Immature natural killer cell (primary cell): ENCODE measurements at places on chromosomes 2 and 18.

GRCh38 chr18:73007195-73007914 lies 139.6 kb upstream of the NETO1 start:
- no peaks in the 10 kb centered on the region for H3K27me3 ChIP-seq
- peaks cover 5% of the 10 kb centered on the region for H3K36me3 ChIP-seq
- H3K4me1 ChIP-seq = no peaks in the 10 kb centered on the region
- H3K27ac ChIP-seq = no peak overlapping the region
- H3K4me3 ChIP-seq = no peak overlapping the region

GRCh38 chr18:67092141-67092540 lies 424.4 kb downstream of the DSEL start:
- no peaks in the 10 kb centered on the region for H3K36me3 ChIP-seq
- no peak for DNase-seq
- H3K4me1 ChIP-seq = no peaks in the 10 kb centered on the region
- H3K4me3 ChIP-seq = no peak overlapping the region
- H3K27ac ChIP-seq = no peak overlapping the region

DNA sequence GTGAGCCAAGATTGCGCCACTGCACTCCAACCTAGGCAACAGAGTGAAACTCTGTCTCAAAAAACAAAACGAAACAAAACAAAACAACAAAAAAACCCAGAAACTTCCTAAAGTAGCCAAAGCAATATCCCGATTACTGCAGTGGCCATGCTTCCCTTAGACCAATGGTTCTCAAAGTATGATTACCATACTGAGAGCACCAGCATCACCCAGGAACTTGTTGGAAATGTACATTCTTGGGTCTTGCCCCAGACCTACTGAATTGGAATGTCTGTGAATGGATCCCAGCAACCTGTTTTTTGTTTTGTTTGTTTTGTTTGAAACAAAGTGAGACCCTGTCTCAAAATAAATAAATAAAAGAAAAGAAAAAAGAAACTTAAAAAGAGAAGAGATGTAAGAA lies 41.9 kb upstream of the TGIF1 start:
- no peak overlapping the region for H3K4me3 ChIP-seq
- H3K4me1 ChIP-seq = no peaks in the 10 kb centered on the region
- H3K27ac ChIP-seq = no peak overlapping the region
- H3K27me3 ChIP-seq = peaks cover 4% of the 10 kb centered on the region
- H3K36me3 ChIP-seq = no peaks in the 10 kb centered on the region

- H3K36me3 ChIP-seq = no peaks in the 10 kb centered on the region
- H3K27ac ChIP-seq = peak overlapping the region; percentile 61
- H3K4me3 ChIP-seq = no peak overlapping the region
- peaks cover 23% of the 10 kb centered on the region for H3K4me1 ChIP-seq
- peaks cover 4% of the 10 kb centered on the region for H3K27me3 ChIP-seq
Observed at GRCh38 chr18:48455555-48456478, 46.6 kb upstream of the ZBTB7C start.

DNA sequence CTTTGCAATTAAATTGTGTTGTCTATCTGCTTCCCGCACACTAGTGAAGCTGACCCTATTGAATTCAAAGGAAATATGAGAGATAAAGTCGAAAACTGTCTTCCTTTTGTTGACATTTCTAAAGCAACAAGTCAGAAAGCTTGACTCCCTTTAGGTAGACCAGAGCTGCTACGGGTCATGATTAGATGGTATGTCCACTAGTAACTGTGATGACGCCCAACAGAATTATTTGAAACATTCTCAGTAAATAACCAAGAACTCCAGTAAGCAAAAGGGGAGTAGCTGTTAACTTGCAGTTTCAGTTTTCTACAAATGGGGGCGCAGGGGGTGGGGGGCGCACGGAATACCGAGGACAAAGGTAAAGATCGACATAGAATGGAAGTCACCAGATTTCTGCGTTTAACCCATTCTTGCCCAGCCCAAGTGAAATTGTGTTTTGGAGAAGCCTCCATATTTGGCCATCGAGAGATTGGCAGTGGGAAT lies 56.4 kb downstream of the CRIM1 start:
- no peak overlapping the region for H3K4me3 ChIP-seq
- DNase-seq = no peak
- peaks cover 19% of the 10 kb centered on the region for H3K4me1 ChIP-seq
- peaks cover 4% of the 10 kb centered on the region for H3K36me3 ChIP-seq

DNA sequence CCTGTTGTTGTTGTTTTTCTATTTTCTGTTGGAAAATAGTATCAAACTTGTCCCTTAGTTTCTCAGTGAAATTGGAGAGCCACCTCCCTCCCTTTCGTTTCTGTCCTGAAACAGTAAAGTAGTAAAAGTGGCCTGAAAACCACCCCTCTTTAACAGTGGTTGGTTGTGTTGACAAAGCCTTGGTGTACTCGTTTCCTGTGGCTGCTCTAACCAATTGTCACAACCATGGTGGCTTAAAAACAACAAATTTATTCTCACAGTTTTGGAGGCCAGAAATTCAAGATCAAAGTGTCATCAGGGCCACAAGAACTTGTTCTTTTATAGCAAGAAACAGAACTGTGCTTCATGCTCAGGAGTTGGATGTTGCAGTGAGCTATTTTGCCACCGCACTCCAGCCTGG lies 4.0 kb upstream of the DYSF start:
- DNase-seq = peak; percentile 60
- peaks cover 63% of the 10 kb centered on the region for H3K4me1 ChIP-seq
- H3K36me3 ChIP-seq = peaks cover 8% of the 10 kb centered on the region
- peaks cover 11% of the 10 kb centered on the region for H3K27me3 ChIP-seq
- peak overlapping the region; percentile 61 for H3K4me3 ChIP-seq
- H3K27ac ChIP-seq = peak overlapping the region; percentile 91

DNA sequence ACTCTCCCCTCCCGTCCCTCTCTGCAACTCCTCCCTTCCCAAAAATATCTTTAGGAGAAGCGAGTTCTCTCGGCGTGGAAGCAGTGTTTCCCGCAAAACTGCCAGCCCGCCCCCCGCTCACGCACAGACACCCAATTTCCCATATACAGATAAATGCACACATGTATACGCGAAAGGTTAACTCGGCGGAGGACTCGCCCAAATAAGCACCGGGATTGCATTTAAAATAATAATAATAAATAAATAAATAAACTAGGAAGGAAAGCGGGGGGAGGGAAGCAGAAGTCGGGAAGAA lies 70.0 kb upstream of the PSMD14 start:
- peaks cover 9% of the 10 kb centered on the region for H3K27me3 ChIP-seq
- DNase-seq = no peak
- peak overlapping the region; percentile 47 for H3K27ac ChIP-seq
- H3K4me1 ChIP-seq = peaks cover 29% of the 10 kb centered on the region

GRCh38 chr2:218015586-218016521 lies 13.1 kb upstream of the TNS1 start:
- H3K36me3 ChIP-seq = no peaks in the 10 kb centered on the region
- H3K4me1 ChIP-seq = peaks cover under 1% of the 10 kb centered on the region
- DNase-seq = no peak
- no peak overlapping the region for H3K27ac ChIP-seq
- no peak overlapping the region for H3K4me3 ChIP-seq

DNA sequence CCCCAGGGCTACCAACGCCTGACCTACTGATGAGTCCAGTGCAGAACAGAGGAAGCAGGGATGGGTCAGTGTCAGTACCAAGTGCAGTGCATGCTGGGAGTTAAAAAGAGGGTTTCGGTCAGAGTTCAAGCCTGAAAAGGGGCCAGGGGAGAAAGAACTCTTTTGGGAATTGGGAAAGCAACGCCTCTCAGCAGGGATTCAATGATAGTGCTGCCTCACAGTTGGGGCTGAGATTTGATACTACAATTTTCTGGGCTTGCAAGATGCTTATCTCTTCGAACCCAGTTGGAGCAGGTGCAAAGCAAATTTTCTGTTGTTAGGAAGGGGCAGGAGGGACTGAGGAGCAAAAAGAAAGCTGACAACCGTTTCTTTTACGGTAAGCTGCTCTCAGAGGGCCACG lies 82.6 kb downstream of the CERKL start:
- H3K4me1 ChIP-seq = peaks cover 5% of the 10 kb centered on the region
- H3K36me3 ChIP-seq = no peaks in the 10 kb centered on the region
- peaks cover 2% of the 10 kb centered on the region for H3K27me3 ChIP-seq
- H3K4me3 ChIP-seq = no peak overlapping the region
- no peak overlapping the region for H3K27ac ChIP-seq

GRCh38 chr18:61738042-61738441 lies 154.8 kb downstream of the RNF152 start:
- H3K27ac ChIP-seq = no peak overlapping the region
- H3K36me3 ChIP-seq = no peaks in the 10 kb centered on the region
- no peak for DNase-seq
- peaks cover 2% of the 10 kb centered on the region for H3K27me3 ChIP-seq

DNA sequence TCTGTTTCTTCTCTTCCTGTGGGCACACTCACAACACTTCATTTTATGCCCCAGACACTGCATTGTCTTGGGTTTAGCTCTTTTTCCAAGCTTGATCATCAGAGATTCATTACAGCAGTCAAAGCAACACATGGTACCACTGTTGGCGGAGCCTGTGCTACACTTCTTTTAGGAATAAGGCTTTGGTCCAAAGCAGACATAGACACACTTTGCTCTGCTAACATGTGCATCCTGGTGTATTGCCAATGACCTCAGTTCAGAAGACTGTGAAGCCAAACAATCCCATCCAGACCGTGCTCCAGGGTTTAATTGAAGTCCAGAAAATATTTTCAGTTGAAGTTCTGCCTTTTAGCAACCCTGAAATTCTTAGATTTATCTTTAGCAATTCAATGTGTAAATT lies 354.6 kb upstream of the RAB12 start:
- no peaks in the 10 kb centered on the region for H3K4me1 ChIP-seq
- H3K27me3 ChIP-seq = peaks cover 3% of the 10 kb centered on the region
- H3K27ac ChIP-seq = no peak overlapping the region
- H3K36me3 ChIP-seq = no peaks in the 10 kb centered on the region
- no peak for DNase-seq
